ENCODE measurements at places on chromosomes 4 and X.

DNA sequence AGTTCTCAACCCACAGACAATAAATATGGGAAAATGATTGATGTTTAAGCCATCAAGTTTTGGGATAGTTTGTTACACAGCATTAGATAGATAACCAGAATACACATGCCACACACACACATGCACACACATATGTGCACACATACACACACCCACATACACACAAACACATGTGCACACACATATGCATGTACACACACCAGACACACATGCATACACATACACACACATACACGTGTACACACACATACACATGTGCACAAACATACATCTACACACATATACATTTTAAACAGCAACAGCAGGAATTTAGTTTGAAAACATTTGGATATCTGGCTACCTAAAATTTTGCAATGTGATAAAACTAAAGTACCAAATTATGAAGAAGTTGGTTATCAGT, 42.7 kb upstream of the TMEM150C start:
- no peak for DNase-seq

GRCh38 chr4:184255871-184256642, 38.4 kb upstream of the ENPP6 start:
- no peak for DNase-seq

- DNase-seq, result no peak
Observed at GRCh38 chr4:8330821-8331574, 61.4 kb downstream of the HTRA3 start.

GRCh38 chrX:26762253-26762652, 546.3 kb downstream of the MAGEB5 start:
- no peak for DNase-seq

- no peak for DNase-seq
Observed at GRCh38 chrX:9316096-9316495, 148.8 kb upstream of the TBL1X start.

DNA sequence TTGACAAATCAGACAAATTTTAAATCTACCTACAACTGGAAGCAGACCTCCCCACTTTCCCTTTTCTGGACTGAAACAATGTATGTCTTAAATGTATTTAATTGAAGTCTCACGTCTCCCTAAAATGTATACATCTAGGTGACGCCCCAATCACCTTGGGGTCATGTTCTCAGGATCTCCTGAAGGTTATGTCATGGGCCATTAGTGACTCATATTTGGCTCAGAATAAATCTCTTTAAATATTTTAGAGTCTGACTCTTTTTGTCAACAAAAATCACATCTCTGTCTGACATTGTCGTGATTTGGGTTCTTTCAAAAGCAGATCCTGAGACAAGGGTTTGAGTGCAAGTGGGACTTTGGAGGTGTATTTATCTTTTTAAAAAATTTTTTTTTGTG, 26.2 kb upstream of the BOD1L1 start:
- no peak for DNase-seq

- no peak for DNase-seq
Observed at GRCh38 chrX:154417157-154417556, 5.8 kb downstream of the TAFAZZIN start.

DNA sequence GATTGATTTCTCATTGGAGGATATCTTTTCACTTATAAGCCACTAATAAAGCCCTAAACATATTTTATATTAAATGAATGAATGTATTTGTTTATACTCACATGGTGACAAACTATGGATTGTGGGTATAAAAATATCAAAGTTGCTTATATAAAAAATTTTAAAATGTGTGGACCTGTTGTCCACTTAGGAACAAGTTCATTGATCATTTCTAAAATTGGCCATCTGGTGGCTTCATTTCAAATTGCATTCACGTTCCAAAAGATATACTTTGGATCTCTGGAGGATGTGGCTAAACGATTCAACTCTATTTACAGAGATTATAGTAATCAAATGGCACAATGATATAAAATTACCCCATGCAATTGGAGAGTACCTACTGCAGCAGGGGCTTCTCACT, 32.5 kb downstream of the FSTL5 start:
- no peak for DNase-seq

All from NCI-H1417 (cell line).